ENCODE measurements at places on chromosomes 1 and 21.

DNA sequence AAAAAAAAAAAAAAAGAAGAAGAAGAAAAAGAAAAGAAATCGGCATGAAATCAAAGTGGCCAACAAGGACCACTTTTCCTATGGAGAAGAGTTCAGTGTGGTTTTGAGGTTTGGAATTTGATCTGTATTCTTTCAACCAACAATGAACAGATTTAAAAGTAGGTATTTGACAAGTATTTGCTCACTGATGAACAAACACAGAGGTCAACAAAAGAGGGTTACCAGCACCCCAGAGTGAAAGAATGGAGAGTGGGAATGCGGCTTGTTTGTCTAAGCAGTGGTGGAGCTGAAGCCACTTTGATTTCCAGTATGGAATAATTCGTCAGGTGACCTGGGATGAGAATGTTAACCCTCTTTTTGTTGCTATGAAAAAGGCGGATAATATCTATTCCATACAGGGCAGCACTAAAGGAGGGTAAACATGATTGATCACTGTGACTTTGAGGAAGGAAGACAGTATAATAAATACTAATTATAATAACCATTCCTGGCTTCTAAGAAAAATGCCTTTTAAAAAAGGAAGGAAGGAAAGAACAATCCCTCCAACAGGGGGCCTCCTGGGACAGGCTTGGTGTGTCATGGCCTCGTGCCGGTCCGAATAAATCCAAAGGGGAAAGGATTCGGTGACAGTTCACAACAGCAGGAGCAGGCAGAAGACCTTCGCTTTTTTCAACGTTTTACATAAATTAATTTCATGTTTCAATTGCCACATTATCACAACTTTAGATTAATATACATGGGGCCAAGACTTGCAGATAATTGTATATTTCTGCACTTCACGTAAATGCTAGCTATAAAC is 37.2 kb upstream of the SIM2 start:
- DNase-seq = peak; percentile 6

DNA sequence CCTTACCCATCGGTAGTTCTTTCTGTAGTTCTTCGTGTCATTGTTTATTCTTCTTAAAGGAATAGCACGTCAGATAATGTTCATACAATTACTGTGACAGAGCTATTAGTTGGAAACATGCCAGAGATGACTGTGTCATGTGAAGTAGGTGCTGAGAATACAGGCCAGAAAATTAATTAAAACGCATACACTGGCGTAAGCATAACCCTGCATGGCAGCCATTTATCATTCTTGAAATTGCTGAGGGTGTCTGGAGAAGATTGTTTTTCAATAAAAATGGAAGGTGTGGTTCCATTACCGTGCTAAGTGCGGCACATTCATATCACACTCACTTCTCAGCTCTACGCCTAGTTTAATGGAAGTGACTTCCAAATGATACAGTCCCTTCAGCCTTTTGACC is 7.8 kb downstream of the ETS2 start:
- DNase-seq = no peak

GRCh38 chr1:46005594-46005993 is 126.8 kb downstream of the PIK3R3 start:
- no peak for DNase-seq

DNA sequence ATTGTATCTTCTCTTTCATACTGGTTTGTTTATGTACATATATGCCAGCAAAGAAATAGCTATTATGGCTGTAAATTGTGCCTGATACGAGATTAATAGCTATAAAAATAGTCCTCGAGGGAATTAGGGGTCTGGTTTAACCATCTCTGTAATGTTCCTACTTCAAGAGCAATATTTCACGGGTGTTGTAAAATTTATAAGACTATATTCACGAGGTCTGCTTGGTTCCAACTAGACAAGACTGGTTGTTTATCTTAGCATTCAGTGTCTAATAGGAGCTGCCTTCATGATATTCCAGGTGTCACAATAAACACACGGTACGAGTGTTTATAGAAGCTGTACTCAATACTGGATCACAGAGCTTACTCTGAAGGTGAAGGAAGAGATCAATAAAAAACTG is 389.9 kb downstream of the SIPA1L2 start:
- no peak for DNase-seq

DNA sequence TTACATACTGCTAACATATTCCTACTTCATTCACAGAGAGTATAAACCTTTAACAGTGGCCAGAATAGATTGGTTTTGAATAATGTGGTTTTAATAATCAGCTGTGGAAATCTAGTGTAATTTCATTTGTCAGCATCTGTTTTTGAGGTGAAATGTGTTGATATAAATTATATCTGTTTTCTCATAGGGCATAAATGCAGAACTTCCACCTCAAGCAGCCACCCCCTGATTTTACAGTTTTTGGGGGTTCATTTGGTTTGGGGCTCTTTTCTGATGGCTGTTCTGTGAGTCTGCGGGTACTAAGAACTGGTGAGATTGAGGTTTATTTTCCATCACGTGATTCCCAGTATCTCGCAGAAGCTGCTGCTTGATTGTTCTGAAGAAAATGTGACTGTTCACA is 23.2 kb downstream of the EDARADD start:
- no peak for DNase-seq

DNA sequence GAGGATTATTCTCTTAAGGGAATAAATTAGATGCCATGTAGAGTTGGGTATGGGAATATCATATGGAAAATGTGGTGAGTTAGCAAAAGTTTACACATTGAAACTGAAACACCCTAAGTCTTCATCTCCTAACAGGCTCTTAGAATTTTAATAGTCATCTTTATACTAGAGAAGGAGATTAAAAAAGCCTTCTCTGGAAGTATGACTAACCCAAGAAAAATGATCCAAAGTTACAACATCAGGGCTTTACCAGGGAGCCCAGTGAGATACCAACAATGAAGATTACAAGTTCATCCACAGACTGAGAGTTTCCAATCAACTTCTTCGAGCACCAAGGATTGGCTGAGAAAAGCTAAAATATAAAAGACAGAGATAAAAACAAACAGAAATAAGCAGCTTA is 70.0 kb upstream of the KIAA0040 start:
- DNase-seq = no peak

- DNase-seq = no peak
These were observed 15.3 kb upstream of the PLA2G4A start for GRCh38 chr1:186813420-186813819.

- no peak for DNase-seq
These were observed 334.5 kb downstream of the PRDM2 start for GRCh38 chr1:14034506-14034905.

DNA sequence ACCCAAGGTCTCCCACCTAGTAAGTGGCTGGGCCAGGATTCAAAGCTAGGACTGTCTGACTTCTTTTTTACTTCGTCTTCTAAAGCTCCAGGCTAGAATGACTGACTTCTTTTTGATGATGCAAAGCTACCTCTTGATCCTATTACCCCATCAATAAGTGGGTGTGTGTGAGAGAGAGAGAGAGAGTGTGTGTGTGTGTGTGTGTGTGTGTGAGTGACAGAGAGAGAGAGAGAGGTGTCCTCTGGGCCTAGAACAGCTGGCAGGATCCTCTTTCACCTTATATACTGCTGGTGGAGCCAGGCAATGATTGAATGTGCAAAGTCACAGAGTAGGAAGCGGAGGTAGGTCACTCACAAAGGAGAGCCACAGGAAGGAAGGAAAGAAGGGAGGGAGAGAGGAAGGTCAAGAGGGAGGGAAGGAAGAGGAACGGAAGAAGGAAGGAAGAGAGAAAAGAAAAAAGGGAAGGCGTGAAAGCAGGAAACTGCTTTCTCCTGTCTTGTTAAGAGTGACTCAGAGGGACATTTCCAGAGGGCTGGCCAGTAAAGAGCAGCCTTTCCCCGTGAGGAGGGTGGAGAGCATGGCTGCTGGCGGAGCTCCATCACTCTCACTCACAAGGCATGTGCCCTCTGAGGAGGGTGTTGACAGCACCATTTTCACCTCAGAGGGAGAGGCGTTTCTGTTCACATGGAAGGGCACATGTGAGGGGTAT is 68.9 kb downstream of the CDC7 start:
- DNase-seq = no peak

- DNase-seq = no peak
These were observed 803 bp upstream of the FLAD1 start for GRCh38 chr1:154982341-154982740.

All from DMS 273 treated with DMSO at 0.1 percent for 48 hours (cell line).